ENCODE measurements at places on chromosomes 6 and 20. TPM values are rescaled to one million over a fixed set of nuclear protein-coding genes. Genes with fewer than 3 reads are reported as not detected.

GRIK2 gene
- total RNA-seq, result 5.1 TPM

- peaks cover 10% of the 10 kb centered on the region for H3K4me1 ChIP-seq
- no peak for DNase-seq
- H3K4me3 ChIP-seq, result no peak overlapping the region
- no peaks in the 10 kb centered on the region for H3K36me3 ChIP-seq
- no peaks in the 10 kb centered on the region for H3K27me3 ChIP-seq
Observed at GRCh38 chr6:12577124-12577850, 139.3 kb upstream of the PHACTR1 start.

DNA sequence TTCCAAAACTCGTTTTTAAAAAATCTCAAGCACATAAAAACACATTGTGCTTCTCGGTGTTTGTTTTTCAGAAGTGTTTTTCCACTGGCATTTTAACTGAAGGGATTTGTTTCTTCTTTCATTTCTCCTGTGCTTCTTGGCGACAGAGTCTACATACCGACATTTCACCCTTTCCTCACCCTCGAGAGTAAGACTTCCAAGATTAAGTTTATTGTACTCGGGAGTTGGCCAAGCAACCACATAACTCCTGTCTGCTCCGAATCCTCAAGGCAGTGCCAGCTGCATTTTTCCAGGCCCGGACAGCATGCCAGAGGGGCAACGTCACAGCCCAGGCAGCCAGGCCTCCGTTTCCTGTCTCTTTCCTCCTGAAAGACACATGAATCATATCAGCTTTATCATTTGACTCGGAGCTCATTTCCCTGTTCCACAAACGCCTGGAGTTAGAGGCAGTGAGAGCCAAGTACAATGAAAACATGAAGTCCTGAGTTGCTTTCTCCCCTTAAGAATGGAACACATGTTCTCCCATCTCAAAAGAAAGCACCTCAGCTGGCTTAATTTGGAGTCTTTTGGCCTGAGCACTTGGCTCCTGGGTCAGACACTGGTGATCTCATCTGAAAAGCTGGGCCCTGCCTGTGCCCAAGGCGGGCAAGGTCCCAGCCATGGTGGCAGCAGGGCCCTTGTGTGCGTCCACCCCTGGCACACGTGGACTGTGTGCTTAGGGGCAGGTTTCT, 23.2 kb upstream of the FAM50B start:
- H3K27ac ChIP-seq, result peak overlapping the region; percentile 86
- H3K4me3 ChIP-seq, result peak overlapping the region; percentile 4
- peak; percentile 79 for DNase-seq

GRCh38 chr6:31715022-31715958, at the start of gene LY6G6D:
TSS of gene LY6G6D (plus strand) at chr6:31715348. CDS start at chr6:31715356, 8 bp downstream.
- no peaks in the 10 kb centered on the region for H3K4me1 ChIP-seq
- H3K27ac ChIP-seq, result no peak within 1 kb of the TSS
- no peaks in the 10 kb centered on the region for H3K36me3 ChIP-seq
- no peaks in the 10 kb centered on the region for H3K27me3 ChIP-seq

- no peak overlapping the region for H3K4me3 ChIP-seq
- H3K27me3 ChIP-seq, result no peaks in the 10 kb centered on the region
- no peaks in the 10 kb centered on the region for H3K36me3 ChIP-seq
- no peak overlapping the region for H3K27ac ChIP-seq
- no peak for DNase-seq
Observed at GRCh38 chr20:38889792-38890496, 36.3 kb upstream of the FAM83D start.
